Activated CD4-positive, alpha-beta T cell treated with anti-CD3 and anti-CD28 coated beads, Interleukin-2, amount 50 U/mL, for 48 hours (primary cell): ENCODE measurements at places on chromosomes 5 and 9.

GRCh38 chr5:76400466-76400865 is 2.6 kb upstream of the IQGAP2 start:
- DNase-seq, result no peak

GRCh38 chr5:56147659-56148230 is 85.4 kb downstream of the ANKRD55 start:
- no peak for DNase-seq

- DNase-seq, result peak; percentile 59
Measured at GRCh38 chr5:151612689-151613427, 21.7 kb upstream of the FAT2 start.

DNA sequence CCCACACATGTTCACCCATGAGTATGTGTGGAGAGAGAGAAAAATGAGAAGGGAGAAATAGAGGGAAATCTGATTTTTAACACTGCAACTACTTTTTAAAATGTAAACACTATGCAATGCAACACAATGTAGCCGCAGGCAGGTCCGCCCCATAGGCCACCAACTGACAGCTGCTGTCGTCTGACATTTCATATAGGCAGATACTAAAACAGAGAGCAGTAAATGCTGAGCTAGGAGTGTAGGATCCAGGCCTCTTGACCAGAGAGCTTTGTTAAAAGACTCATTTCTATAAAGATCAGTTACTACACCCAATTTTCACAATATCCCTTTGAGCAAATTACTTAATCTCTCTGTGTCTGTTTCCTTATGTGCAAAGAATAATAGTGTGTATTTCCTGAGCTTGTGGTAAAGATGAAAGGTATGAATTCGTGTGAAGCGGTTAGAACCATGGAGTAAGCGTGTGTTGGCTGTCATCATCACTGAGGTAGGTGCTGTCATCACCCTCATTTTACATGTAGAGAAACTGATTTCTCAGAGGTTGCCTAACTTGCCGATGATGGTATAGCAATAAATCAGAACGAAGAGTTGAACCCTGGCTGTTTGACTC is 55.2 kb upstream of the PDE8B start:
- no peak for DNase-seq

- DNase-seq, result no peak
Measured at GRCh38 chr5:178285399-178286225, 53.0 kb upstream of the PHYKPL start.

- DNase-seq, result no peak
Measured at GRCh38 chr5:16819522-16820167, 116.4 kb downstream of the MYO10 start.

- DNase-seq, result no peak
Measured at GRCh38 chr5:163596608-163597315, 91.3 kb downstream of the MAT2B start.

- DNase-seq, result no peak
Measured at GRCh38 chr5:172765766-172766286, 5.2 kb downstream of the DUSP1 start.

DNA sequence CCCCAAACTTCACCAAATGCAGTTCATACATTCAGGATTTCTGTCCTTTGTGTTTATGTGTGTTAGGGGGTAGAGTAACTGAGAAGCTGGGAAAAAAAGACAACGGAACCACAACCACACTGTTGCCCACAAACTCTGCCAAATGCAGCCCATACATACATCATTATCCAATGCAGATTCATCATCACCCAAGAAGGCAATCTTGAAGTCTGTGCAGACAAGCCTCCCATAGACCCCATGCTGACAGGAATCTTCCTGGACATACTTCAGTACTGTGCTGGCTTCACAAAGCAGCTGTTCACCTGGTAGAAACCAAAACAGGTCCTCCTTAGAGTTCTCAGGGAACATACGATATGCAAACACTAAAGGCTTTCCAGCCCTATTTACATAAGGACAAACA is 38.9 kb downstream of the MTMR12 start:
- no peak for DNase-seq

- no peak for DNase-seq
Measured at GRCh38 chr5:154198611-154199230, 8.2 kb downstream of the GALNT10 start.

- no peak for DNase-seq
Measured at GRCh38 chr5:109416882-109417281, 7.1 kb upstream of the PJA2 start.

DNA sequence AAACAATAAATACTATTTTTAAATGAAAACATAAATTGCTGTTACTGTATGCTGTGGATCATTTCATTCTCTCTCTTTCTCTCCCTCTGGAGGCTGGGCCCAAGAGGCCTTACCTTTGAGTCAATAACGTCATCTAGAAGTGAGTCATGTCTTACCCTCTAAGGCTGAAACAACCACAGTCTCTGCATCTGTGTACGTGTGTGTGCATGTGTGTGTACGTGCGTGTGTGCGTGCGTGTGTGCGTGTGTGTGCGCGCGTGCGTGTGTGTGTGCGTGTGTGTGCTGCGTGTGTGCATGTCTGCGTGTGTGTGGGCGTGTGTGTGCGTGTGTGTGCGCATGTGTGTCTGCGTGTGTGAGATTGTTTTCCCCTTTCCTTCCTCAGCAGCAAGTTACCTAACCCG is 13.6 kb upstream of the IL17B start:
- DNase-seq, result no peak

DNA sequence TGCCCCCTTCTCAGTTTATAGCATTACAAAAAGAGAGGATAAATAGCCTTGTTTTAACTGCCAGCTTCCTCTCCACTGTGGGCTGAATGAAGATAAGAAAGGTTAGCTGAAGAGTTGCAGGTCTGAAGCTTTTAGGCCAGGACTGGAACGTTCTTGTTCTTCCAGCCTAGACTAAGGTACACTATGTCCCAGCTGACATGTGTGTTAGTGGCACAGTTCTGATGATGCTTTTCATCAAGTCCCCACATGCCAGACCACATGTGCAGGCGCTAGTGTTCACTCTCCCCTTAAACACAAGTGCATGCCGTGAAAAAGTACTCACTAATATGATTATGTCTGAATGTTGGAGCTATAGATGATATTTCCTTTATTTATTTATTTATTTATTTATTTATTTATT is 40.7 kb downstream of the STXBP1 start:
- DNase-seq, result no peak

- DNase-seq, result no peak
Measured at GRCh38 chr9:103713631-103714030, 380.5 kb upstream of the SMC2 start.

DNA sequence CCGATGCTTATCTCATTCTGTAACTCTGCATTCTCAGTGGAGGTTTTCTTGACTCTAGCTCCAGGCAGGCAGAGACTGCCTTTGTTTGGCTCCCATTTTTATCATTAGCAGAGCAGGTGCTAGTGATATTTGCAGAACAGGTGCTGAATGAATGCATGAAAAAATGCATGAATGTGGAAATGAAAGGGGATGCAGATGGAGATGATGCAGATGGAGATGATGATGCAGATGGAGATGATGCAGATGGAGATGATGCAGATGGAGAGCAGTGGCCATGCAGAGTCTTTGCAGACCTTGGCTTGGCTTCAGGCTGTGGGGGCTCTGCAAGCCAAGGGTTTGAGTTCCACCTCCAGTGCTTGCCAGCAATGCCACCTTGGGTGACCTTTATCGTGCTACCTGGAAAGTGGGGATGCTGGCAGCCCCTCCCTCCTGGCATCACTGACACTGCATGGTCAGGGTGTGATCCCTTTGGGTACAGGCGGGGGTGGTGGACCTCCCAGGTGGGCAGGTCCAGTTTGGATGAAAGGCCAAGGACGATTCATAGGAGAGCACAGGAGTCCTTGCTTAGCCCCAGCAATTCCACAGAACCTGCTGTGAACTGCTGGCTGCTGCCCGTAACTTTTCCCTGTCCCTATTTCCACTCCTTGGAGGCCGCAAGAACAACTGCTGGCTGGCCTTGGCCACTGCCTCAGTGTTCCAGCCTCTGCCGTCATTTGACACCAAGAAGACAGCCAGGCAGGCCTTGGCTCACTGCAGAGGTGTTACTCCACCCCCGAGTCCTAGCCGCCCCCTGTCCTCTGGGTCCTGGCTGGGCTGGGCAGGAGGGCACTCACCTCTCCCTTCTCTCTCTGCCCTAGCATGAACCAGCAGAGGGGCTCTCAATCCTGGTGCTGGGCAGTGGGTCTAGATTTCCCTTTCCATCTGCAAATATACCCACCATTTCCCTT is 33.0 kb downstream of the ERGIC1 start:
- no peak for DNase-seq

- peak; percentile 26 for DNase-seq
Measured at GRCh38 chr9:96021551-96022444, 146.3 kb downstream of the ERCC6L2 start.

DNA sequence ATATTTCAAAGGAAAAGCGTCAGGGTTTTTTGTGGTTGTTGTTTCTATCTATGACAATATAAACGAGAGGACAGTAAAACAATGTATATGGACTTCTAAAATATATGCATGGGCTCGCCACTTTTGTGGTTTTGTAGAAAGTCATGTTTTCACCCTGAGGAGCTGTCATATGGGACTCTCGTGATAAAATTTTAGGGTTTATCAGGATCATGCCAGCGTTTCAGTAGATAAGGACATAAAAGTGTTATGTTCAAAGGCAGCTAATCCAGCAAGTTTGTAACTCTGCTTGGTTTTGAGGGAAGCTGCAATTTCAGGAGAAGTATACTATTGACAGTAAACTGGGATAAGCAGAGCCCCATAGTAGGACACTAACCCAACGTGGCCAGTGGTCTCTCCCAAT is 120.3 kb downstream of the CDC42SE2 start:
- DNase-seq, result no peak

DNA sequence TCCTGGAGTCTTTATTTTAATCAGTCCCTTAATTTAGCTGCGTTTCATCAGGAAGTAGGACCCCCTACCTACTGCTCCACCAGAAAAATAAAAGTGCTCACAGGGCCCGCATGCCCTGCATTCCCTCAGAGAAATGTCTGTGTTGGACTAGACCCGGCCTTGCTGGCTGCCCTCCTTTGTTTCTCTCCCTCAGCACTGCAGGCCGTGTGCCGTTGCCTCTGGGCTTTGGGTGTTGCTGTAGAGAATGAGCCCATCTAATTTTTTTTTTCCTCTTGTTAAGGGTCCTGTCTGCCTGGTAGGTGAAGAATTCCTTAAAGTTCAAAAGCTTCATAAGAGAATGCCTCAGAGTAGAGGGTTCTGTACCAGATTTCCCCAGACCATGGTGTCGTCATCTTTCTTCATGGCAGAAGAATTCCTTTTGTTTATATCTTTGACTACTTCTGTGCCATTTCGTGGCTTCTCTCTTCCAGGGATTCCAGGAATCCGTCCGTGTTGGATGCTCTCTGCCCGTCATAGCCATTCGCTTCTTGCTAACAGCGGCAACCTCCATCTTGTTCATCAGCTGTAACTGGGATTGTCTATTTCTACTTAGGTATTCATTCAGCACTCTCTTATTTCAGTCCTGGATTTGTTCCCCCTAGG is 49.8 kb upstream of the ANGPTL2 start:
- no peak for DNase-seq

- DNase-seq, result no peak
Measured at GRCh38 chr9:121816845-121817450, 165.5 kb downstream of the DAB2IP start.

DNA sequence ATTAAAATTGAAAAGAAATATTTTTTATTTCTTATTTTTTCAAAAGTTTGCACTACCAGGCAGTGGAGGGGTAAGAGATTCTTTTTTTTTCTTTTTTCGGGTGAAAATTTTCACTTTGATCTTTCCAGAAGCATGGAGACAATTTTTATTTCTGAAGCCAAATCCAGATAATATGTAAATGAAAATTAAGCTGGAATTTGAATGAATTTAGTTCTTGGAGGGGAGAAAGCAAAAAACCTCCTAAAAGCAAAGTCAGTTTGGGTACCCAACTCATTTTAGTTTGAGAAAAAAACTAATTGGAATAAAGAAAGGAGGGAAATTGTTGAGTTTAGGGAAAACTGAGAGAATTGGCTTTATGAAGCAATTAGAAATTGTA is 872 bp downstream of the ZNF618 start:
- no peak for DNase-seq

GRCh38 chr5:16666883-16667398 is 50.1 kb upstream of the RETREG1 start:
- DNase-seq, result peak; percentile 37

DNA sequence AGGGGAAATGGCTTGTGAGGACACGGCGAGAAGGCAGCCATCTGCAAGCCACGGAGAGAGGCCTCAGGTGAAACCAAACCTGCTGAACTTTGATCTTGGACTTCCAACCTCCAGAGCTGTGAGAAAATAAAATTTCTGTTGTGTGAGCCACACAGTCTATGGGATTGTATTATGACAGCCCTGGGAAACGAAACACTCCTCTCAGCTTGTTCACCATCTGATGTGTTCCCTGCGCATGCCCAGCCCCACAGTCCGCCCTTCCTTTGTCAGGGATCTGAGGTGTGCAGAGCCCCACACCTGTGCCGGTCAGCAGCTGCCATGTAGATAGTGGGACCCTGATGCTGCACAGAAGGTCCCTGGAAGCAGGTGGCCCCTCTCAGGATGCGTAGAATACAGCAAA is 34.1 kb downstream of the PLPP7 start:
- no peak for DNase-seq

DNA sequence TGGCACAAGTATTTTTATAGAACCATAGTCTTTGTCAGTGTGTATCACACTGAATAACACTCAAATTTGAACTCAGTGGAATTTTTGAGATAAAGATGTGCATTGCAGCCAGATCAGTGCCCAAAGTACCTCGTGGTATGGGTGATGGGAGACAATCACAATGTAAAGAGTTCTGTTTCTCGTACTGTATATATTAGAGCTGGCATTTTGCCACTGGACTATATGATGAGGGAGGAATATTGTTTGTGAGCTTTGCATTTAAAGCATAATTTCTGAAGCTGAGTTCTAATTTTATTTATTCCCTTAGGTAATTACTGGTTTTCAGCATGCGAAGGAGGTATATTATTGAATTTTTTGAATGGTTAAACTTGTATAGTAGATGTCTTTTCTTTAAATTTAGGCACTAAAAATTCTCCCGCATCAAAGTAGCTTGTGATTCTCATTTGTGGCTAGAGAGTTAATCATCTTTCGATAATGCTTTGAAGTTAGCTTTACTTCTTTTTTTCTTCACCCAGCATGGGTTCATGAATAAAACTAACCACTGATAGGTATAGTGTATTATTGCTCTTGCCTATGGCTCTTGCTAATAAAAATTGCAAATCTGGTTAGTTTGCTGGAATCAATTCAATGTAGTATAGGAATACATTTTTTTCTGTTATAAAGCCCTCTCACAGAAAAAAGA is 43.1 kb downstream of the PAM start:
- no peak for DNase-seq

GRCh38 chr5:73587923-73588322 is 22.4 kb downstream of the UTP15 start:
- DNase-seq, result no peak

DNA sequence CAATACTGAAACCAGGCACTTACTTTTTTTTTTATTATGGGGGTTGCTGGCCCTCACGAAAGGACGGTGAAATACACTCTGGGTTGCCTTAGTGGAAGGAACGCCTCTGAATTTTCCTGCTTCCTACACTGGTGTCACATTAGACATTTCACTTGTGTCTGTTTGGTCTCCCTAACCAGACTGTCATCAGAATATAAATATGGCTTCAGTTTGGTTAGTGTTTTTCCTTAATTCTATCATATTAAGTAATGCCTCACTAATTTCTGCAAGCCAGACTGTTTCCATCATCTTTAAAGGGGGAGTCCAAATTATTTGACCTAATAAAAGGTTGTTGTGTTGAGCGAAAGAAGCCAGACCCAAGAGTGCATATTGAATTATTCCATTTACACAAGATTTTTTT is 4.7 kb downstream of the GLIS3 start:
- no peak for DNase-seq

GRCh38 chr5:56814361-56814962 is 887 bp upstream of the MAP3K1 start:
- peak; percentile 52 for DNase-seq
